Airway epithelial cell (primary cell): ENCODE measurements at places on chromosomes 5 and 9. TPM values are rescaled to one million over a fixed set of nuclear protein-coding genes. Genes with fewer than 3 reads are reported as not detected.

The SLC25A2 gene
- total RNA-seq, result not detected in 2 replicates

The HTR1A gene
- not detected in 2 replicates for total RNA-seq

The FOXD4 gene
- 0.21 TPM in 1 of 2 replicates, not detected in the other for total RNA-seq

The PCDHB2 gene
- total RNA-seq, result 0.14 TPM in 1 of 2 replicates, not detected in the other

The HMHB1 gene
- total RNA-seq, result not detected in 2 replicates

The ORM2 gene
- total RNA-seq, result not detected in 2 replicates

The NTNG2 gene
- total RNA-seq, result 0.07 TPM in 1 of 2 replicates, not detected in the other

The TBC1D9B gene
- 47.8 and 63.1 TPM in 2 replicates for total RNA-seq

The SERF1B gene
- 44.9 and 48.4 TPM in 2 replicates for total RNA-seq

The RORB gene
- total RNA-seq, result not detected in 2 replicates

The KCNMB1 gene
- not detected in 2 replicates for total RNA-seq

The POU5F2 gene
- 0.07 and 0.33 TPM in 2 replicates for total RNA-seq

The PLEKHG4B gene
- under 0.01 and 1.5 TPM in 2 replicates for total RNA-seq

The TAF7 gene
- total RNA-seq, result 28.8 and 30.0 TPM in 2 replicates

The GABRA1 gene
- not detected in 2 replicates for total RNA-seq

The WNT8A gene
- not detected in 2 replicates for total RNA-seq

The CDH6 gene
- 11.3 and 14.1 TPM in 2 replicates for total RNA-seq

The FREM1 gene
- total RNA-seq, result 0.05 and 0.42 TPM in 2 replicates

The FOXD4L4 gene
- 0.07 and 0.19 TPM in 2 replicates for total RNA-seq

The IL3 gene
- not detected in 2 replicates for total RNA-seq

The PCDHGA6 gene
- 0.37 and 0.63 TPM in 2 replicates for total RNA-seq

The SLC34A3 gene
- 0.14 TPM in 1 of 2 replicates, not detected in the other for total RNA-seq

The TMC1 gene
- 0.14 TPM in 1 of 2 replicates, not detected in the other for total RNA-seq

The IFNA13 gene
- not detected in 2 replicates for total RNA-seq

The PCDHA4 gene
- total RNA-seq, result 0.23 and 0.42 TPM in 2 replicates

The PCSK1 gene
- total RNA-seq, result under 0.01 and 0.37 TPM in 2 replicates

The NEK6 gene
- total RNA-seq, result 26.0 and 40.8 TPM in 2 replicates

The KIF24 gene
- total RNA-seq, result 2.2 and 2.5 TPM in 2 replicates

The SLC6A7 gene
- total RNA-seq, result not detected in 2 replicates

The HACD4 gene
- total RNA-seq, result 2.3 and 3.4 TPM in 2 replicates

The BTNL9 gene
- total RNA-seq, result not detected in 2 replicates

The PAPPA gene
- total RNA-seq, result 0.74 and 1.3 TPM in 2 replicates

The OTP gene
- not detected in 2 replicates for total RNA-seq

The IL5 gene
- total RNA-seq, result not detected in 2 replicates

The AMBP gene
- total RNA-seq, result not detected in 2 replicates

The FAM151B gene
- 0.35 and 2.5 TPM in 2 replicates for total RNA-seq

The SLC6A19 gene
- total RNA-seq, result not detected in 2 replicates

The SLC25A48 gene
- total RNA-seq, result not detected in 2 replicates

The CD274 gene
- 4.8 and 5.3 TPM in 2 replicates for total RNA-seq

The BRINP1 gene
- total RNA-seq, result not detected in 2 replicates

The CER1 gene
- total RNA-seq, result not detected in 2 replicates
